ENCODE measurements at places on chromosomes 6 and 20.

- DNase-seq, result peak; percentile 9
Observed at GRCh38 chr6:36197739-36198221, 1.2 kb downstream of the BRPF3 start.

- DNase-seq, result no peak
Observed at GRCh38 chr6:21997119-21998037, 299.5 kb downstream of the PRL start.

DNA sequence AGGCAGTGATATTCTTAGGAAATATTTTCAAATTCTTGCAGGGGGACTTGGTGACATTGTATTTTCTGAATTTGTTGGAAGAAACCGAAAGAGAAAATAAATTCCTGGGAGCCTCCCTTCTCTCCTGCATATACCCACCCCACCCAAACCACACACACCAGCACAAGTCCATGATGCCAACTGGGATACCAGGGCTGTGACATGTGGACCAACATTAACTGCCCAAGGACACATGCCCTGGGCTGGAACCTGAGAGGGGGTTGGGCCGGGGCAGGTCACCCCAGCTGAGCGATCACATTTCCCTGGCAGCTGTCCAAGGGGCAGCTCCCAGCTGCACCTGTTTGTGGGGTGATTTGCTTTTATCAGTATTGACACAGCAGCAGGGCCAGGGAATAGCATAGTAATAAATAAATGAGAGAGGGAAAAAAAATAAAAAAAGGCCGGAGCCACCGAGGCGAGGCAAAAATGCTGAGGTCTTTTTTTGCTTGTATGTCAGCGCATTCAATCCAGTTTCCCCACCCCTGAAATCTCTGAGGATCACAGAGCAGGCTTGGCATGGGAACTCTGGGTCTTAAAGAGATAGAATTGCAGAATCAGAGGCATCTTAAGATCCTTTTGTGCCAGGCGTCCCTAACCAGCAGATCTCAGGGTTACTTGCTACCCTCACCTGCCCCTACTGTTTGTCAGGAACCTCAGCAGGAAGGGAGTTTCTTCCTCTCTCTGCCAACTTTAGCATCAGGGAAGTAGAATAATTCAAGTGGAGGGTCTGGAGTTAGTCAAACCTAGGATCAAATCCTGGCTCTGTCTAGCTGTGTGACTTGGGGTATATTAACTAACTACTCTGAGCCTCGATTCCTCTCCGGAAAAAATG, 66.5 kb upstream of the PIM1 start:
- peak; percentile 41 for DNase-seq

GRCh38 chr6:127131772-127132376, 13.4 kb downstream of the RSPO3 start:
- DNase-seq, result no peak

GRCh38 chr20:50634191-50634590, 57.2 kb downstream of the RIPOR3 start:
- DNase-seq, result no peak

GRCh38 chr6:42961020-42961470, 491 bp downstream of the GNMT start:
- DNase-seq, result no peak

GRCh38 chr6:33812669-33813068, 8.9 kb upstream of the MLN start:
- no peak for DNase-seq

GRCh38 chr6:119137194-119138072, 59.0 kb upstream of the FAM184A start:
- DNase-seq, result no peak

GRCh38 chr6:166470029-166470862, 87.5 kb upstream of the MPC1 start:
- DNase-seq, result no peak

GRCh38 chr6:53494076-53494475, 50.8 kb downstream of the GCLC start:
- DNase-seq, result no peak

DNA sequence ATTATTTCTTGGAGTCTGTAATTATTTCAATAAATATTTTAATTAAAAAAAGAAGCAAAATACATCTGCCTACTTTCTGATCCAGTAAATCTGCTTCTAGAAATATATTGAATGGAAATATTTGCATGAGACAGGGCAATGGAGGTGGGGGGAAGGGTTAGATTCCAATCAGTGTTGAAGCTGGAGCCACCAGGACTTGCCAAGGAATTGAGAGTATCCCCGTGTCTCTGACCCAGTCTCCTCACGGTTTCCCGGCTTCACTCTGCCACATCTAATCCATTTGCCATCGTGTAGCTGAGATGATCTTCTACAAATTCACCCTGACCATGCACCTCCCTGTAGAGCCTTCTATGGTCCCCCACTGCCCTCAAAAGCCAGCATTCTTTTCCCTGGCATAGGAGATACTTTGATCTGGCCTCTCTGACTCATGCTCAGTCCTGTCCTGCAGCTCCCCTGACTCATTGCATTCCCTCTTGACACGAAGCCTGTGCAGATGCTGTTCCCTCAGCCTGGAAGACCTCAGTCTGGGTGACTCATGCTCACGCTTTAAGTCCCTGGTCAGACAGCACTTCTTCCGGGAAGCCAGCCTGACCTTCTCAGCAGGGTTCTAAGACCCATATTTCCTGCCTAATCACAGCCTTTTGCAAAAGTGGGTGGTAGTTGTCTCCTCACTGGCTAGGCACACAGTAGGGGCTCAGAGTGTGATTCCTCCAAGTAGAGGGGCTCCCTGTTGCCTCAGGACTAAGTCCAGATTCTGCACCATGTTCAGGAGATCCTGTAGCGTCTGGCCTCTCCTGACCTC, 23.0 kb upstream of the FKBP1A start:
- no peak for DNase-seq

- DNase-seq, result no peak
Observed at GRCh38 chr6:123105561-123105960, 109.5 kb downstream of the CLVS2 start.

DNA sequence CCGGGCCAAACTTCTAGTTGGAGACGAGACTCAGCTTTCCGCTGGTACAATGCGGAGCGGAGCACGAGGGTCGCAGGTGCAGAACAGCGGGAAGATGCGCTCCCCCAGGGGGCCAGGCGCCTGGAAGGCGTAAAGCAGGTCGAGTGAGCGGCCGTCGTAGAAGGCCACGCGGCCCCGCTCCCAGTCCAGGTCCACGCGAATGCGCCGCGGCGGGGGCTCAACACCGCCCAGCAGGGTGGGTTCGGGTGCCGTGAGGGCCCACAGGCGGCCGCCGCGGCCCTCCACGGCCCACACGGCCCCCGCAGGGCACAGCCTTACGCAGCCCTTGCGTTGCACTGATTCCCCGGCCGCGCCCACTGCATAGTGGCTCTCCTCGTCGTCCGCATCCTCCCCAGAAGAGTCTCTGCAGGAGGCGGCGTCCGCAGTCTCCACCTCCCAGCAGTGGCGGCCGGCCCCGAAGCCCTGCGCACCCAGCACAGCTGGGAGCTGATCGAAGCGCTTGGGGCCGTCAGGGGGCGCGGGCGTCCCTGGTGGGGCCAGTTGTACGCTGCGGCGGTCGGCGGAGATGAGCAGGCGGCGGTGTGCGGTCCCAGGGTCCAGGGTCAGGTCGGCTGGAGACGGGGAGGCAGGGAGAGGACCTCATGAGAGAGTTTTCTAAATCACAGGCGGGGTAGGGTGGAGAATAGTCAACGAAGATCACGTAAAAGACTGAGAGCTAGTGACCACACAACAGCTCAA, 4.3 kb downstream of the PPP1R11 start:
- DNase-seq, result no peak

- no peak for DNase-seq
Observed at GRCh38 chr6:15573384-15573783, 89.4 kb downstream of the DTNBP1 start.

- DNase-seq, result no peak
Observed at GRCh38 chr6:155079985-155080452, 84.9 kb downstream of the TIAM2 start.

- DNase-seq, result no peak
Observed at GRCh38 chr20:45949542-45950329, 15.3 kb downstream of the PCIF1 start.

DNA sequence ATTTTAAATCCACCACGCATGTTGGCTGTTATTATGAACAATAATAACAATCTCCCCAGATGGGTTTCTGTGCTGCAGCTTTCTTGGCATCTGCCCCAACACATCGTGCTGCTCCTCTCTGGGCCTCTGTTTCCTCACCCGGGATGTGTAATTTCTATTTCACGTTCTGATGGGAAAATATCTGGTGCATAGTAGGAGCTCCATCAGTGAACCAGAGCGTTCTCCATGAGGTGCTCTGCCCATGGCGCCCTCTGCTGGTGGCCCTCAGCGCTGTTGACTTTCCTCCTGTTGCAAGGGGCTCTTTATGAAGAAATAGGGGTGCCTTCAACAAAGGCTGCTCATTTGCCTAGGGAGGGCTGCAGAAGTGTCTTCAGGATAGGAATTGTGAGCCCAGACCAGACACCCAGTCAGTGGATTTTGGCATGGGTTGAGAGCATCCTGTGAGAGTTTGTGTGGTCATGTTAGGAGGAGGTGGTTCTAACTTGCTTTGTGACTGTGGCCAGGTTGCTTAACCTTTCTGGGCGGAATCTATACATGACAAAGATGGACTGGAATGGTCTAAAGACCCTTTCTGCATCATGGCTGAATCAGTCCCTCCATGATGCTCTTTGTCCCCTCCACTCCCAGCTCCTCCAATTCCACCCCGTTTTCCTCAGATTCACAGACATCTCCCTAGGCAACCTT, 8.1 kb downstream of the SCRT2 start:
- DNase-seq, result peak; percentile 79

DNA sequence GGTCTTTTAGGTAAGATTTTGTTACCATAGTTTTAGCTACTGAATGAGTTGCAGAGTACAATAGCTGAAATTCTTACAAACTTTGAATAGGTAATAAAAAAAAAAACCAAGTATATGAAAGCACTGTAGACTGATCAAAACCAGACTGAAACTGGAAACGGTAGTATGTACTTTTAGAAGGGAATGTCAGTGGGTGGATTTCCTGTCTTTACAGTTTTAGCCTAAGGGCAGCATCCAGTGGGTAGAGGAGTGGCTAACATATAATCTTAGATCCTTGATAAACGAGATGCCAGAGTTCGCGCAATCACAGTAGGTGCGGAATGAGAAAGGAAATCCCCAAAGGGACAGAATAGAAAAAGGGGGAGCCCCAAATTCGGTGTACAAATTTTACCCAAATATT, 385.9 kb upstream of the RUNX2 start:
- no peak for DNase-seq
